Activated naive CD8-positive, alpha-beta T cell treated with anti-CD3 and anti-CD28 coated beads, Interleukin-2, amount 50 U/mL, for 24 hours (primary cell): ENCODE measurements at places on chromosomes 6 and 20.

DNA sequence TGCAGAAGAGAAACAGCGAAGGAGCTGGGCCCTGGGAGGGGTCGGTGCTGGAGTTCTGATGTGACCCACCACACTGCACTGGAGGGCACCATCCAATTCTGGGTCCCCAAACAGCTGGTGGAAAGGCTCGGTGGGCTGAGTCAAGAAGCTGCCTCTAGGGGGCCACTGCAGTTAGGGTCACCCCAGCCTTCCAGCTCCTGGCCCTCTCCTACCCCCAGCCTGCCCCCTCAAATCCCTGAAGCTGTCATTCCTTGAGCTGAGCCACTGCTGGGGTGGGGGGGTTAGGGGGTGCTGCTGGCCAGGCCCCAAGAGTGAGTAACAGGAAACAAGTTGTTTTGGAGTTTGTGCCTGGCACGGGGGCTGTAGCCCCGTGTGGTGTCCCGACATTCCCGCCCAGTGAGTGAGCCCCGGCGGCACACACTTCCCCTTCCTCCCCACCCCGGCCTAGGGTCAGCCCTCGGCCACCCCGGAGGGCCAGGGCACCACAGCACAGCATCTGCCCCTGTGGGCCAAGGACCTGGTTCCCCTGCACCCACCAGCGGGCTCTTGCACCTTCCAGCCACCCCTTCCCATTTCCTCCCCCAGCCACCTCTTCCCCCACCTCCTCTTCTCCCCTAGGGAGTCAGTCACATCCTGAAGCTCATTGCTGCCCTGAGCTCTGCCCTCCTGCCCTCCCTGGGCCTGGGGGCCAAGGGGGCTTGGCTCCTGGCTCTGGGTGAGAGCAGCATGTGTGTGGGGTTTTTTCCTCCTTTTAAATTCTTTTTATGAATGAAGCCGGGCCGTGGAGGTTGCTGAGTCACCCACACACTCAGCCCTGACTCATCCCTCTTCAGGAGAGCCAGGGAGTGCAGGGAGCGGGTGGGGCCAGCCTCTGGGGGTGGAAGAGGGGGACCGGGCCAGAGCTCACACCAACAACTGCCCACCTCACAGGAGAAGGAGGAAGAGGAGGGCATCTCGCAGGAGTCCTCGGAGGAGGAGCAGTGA, 4.6 kb downstream of the SMIM29 start:
- DNase-seq: peak; percentile 65

GRCh38 chr6:55293116-55293515, 34.2 kb upstream of the GFRAL start:
- no peak for DNase-seq

DNA sequence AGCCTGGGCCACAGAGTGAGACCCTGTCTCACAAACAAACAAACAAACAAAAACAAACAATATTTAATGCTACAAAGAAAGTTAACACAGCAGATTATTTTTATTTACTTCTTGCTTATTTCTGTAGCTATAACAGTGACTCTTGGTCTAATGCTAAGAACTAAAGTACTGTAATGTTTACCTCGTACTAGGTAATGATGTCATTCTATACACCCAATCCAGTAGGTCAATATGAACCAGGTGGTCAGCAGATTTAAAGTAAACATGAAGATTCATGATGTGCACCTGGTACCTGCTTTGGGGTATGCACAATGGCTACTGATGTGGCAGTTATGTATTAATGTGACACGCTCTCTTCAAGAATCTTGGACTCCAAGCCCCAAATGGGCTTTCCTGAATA, 36.6 kb upstream of the CARMIL1 start:
- no peak for DNase-seq

GRCh38 chr20:41406353-41406752, 39.7 kb upstream of the EMILIN3 start:
- no peak for DNase-seq

- DNase-seq: no peak
These were observed 57.0 kb downstream of the DNAAF9 start for GRCh38 chr20:3350422-3350821.

DNA sequence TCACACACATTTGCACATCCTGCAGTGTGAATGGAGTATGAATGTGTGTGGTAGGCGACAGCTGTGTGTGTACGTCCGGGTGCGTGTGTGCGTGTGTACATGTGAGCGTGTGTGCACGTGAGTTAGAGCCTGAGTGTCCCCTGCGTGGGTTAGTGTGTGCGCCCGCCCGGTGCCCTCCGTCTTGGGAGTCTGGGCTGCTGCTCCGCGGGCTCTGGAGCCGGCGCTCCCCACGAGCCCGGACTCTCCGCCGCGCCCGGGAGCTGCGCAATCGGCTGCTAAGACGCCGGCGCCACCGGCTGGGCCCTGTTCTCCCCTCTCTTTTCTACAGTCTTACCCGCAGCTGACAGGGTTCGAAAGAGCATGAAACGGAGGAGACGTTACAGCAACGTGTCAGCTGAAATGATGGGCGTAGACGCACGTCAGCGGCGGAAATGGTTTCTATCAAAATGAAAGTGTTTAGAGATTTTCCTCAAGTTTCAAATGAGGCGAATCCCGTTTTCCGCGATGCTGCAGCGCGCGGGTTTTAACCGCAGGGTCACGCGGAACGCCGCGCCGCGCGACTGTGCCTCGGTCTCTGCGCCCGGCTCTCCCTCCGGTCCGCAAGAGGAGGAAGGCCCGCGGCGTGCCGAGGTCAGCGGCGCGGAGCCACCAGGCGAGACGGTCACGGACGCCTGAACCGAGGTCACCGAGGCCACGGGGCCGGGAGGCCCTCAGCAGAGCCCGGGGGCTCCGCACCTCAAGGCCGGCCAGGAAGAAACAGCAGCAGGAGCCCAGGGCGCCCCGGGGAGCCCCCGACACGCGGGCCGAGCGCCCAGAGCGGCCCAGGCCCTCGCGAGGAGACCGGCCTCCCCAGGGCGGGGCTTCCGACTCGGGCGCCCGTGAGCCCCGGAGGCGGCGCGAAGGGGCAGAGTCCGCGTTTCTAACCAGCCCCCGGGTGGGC, 95.3 kb upstream of the BHLHE23 start:
- DNase-seq: peak; percentile 65

GRCh38 chr6:145891565-145891964, 72.6 kb downstream of the SHPRH start:
- DNase-seq: no peak

- no peak for DNase-seq
These were observed 211.0 kb downstream of the FOXC1 start for GRCh38 chr6:1820714-1821113.

GRCh38 chr6:87945966-87946365, 101.7 kb upstream of the SPACA1 start:
- no peak for DNase-seq

GRCh38 chr20:46377518-46377917, 28.9 kb downstream of the ELMO2 start:
- DNase-seq: no peak

GRCh38 chr6:110566346-110567125, 90.1 kb upstream of the SLC22A16 start:
- DNase-seq: no peak

- DNase-seq: no peak
These were observed 3.4 kb downstream of the APMAP start for GRCh38 chr20:24989162-24989561.

GRCh38 chr6:139290787-139291311, 949 bp downstream of the TXLNB start:
- no peak for DNase-seq

DNA sequence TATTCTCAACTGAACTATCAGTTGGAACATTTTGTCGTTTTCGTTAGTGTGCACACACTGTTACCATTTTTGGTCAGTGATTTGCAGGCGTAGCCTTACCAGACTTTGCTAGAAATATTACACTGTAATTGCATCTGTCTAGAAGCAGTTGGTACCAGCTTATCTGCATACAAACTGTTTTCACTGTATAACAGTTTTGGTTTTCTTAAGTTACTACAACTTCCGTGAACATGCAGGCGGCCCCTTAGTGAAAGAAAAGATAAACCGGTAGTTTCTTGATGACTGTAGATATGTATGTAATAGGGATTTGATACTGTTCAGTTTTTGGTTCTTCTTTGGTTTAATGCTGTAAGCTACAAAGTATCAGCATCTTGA, 1.3 kb downstream of the DSTN start:
- DNase-seq: no peak

DNA sequence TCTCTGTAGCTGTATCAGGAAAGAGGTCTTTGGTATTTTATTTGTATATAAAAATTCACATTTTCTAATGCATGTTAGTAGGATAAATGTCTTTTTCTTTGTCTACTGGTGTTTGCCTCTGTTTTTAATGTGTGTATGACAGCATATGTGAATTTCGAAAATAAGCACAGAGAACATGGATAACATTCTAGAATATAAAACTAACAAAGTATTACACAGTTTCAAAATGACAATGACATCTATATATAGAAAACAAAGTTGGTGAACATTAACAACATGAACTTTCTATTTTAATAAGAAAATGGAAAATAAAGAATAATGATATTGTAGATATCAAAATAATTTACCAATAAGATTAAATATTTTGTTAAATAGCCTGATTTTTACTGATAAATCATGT, 608.0 kb downstream of the COL12A1 start:
- no peak for DNase-seq

DNA sequence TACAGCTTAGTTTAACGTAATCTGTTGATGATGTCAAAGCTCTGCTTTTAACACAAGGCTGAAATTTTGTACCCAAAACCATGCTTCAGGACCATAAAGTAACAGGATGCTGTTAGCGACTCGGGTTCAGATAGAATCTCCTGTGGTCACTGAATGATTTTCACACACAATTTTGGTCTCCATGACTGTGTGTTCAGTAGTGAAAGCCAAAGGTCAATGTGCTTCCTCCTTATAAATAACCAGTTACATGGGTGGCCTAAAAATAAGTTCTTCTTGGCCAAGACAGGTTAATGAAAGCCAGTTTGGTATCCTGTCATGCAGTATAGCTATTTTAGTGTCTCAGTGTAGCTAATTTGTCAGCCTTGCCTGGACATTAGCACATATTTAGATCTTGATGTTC, 19.1 kb upstream of the LOC128125822 start:
- DNase-seq: no peak

DNA sequence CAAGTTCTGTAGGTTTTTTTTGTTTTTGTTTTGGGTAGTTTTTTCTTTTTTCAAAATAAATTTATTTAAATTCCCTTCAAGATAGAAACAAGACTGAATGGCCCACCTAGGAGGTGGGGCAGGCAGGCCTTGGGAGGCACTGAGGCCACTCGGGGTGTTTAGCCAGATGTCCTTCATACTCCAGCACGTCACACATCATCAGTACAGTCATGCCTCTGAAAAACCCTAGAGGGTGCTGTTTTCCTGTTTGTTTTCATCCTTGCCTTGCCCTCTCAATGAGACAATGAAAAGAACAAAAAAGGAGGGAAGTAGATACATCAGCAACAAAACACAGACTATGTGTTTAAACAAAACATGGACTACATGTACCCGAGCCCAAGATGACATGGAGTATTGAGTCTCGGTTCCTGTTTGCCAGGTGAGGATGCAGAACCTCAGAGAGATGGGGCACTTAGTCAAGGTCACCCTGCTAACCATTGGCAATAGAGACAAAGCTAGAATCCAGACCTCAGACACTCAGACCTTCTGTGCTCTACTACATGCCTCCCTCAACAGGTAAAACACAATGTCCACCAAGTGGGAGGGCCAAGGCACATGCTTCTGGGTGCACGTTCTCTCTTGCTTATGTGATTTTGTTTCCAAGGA, 26.8 kb upstream of the CLIC5 start:
- DNase-seq: no peak

DNA sequence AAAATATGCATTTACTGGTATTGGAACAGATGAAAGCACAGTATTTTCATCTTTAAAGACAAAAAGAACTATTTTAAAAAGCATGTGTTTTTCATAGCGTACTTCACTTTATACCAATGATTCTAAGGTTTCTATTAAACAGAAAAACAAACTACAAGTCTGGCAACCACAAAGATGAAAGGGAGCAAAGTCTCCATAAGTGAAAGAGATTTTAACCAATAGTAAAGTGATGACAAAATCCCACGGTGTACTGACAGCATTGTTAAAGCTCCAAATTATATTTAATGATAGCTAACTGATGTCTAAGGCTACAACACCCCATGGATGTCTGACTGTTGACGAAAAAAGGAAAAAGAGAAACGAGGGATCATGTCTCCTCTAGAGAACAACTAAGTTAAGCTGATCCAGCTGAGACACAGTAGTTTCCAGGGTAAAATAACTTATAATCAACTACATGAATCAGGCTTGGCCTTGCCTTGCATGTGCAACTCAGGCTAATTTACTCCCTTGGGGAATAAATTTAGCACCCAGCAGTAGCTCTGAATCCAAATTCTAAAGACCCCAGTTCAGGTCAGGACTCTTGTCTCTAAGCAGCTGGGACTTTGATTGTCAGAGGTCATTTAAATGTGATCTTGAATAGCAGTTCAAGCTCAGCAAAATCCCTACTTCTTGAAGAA, 56.0 kb upstream of the TAB2 start:
- no peak for DNase-seq
